ENCODE measurements at places on chromosomes 1 and 21.

GRCh38 chr1:83718338-83718737 lies 280.6 kb downstream of the TTLL7 start:
- no peak for DNase-seq

GRCh38 chr1:38740487-38740886 lies 119.1 kb downstream of the RRAGC start:
- no peak for DNase-seq

DNA sequence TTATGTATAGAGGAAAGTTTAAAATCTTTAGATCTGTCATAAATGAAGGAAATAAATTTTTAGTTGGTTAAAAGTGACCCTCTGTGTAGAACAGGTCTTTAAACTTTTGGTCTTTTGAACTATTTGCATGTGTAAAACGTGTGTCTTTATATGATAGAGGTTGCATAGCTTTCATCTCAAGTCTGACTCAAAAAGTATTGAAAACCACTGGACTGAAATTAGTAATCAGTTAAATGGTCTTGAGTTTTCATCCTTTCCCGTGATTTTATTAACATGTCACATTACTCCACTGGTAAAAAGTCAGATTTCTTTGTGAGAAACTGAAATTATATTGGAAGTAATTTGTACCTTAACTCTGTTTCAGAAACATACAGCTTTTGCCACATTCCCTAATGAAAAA lies 1.8 kb downstream of the RNPC3 start:
- no peak for DNase-seq

- no peak for DNase-seq
These were observed 9.8 kb upstream of the SMAP2 start for GRCh38 chr1:40363721-40364120.

Measured in kidney glomerular epithelial cell (primary cell).